ENCODE measurements at places on chromosomes 3 and 15.

- no peak for DNase-seq
Measured at GRCh38 chr3:195440379-195440778, 2.4 kb downstream of the ACAP2 start.

GRCh38 chr3:131401978-131402377 lies 20.4 kb downstream of the NUDT16 start:
- no peak for DNase-seq

GRCh38 chr3:113531826-113532697 lies at the start of gene SIDT1:
Gene SIDT1 (plus strand): TSS chr3:113532555. CDS start chr3:113533022, 467 bp downstream.
- DNase-seq = peak; percentile 28

GRCh38 chr3:124281453-124282316 lies 289.8 kb upstream of the ROPN1 start:
- peak; percentile 65 for DNase-seq

DNA sequence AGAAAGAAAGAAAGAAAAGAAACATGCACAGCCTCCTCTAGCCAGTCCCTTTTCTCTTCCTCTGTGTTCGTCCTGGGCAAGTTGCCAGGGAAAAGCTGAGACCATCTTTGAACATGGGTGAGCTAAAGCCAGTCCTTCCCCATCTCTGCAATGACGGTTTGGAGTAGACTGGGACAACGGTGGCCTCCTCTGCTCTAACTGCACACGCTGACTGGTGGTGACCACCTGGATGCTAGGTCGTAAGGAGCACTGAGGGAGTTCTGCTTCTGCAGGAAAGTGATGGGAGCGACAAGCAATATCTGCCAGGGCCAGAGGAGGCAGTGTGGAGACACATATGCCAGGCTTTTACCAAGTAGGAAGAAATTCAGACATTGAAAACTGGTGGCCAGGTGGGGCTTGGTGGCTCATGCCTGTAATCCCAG lies 111.7 kb downstream of the NUP210 start:
- peak; percentile 69 for DNase-seq

DNA sequence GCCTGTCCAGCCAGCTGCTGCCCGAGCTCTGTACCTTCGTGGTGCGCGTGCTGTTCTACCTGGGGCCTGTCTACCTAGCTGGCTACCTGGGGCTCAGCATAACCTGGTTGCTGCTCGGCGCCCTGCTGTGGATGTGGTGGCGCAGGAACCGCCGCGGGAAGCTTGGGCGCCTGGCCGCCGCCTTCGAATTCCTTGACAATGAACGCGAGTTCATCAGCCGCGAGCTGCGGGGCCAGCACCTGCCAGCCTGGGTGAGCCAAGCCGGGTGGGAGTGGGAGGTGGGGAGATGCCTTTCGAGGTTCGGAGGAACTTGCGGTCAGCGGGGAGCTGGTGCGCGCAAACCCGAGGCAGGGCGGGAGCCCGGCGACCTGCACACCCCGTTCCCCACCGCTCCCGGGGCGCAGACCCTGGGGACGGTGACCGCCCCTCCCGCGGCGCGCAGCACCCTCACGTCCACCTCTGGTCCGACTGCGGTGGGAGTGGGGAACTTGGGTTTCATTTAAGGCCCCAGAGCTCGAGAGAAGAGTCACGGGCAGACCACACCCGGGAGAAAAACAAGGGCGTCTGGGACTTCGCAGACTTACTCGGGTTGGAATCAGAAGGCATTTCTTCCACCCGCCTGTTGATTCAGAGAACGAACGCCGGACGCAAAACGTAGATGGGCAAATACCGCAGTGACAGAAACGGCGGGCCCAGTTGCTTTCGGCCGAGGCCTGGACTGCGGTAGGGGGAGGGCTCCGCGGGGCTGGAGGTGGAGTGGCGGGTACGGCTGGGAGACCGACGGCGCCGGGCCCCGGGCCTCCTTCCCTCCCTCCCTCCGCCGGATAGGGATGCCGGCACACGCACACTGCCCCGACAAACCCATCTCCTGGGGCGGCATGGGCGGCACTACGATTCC lies 708 bp downstream of the ESYT3 start:
- no peak for DNase-seq

GRCh38 chr15:70704731-70705130 lies 58.6 kb downstream of the UACA start:
- DNase-seq = no peak

GRCh38 chr15:92336419-92336987 lies 57.2 kb upstream of the ST8SIA2 start:
- DNase-seq = no peak

DNA sequence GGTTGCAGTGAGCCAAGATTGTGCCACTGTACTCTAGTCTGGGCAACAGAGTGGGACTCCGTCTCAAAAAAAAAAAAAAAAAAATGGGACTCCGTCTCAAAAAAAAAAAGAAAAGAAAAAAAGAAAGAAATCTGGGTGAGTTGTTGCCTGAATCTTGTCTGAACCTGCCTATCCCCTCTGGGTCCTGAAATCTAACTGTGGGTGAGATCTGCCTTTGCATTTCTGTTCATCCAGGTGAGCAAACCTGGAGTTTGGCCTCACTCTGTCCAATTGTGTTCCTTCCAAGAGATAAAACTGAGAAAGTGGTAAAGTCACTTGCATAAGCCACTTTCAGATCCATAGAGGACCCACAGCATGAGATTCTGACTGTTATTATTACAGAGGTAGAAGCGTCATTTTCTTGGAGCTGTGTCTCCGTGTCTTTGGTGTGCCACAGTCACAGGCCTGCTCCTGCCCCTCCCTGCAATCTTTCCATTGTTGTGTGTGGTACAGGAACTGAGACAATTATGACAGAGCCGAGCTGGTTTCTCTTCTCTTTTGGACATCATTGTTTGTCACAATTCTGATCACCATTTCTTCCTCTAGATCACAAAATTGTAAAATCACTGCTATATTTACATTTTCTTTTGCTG lies 235.9 kb downstream of the LPP start:
- DNase-seq = peak; percentile 96

DNA sequence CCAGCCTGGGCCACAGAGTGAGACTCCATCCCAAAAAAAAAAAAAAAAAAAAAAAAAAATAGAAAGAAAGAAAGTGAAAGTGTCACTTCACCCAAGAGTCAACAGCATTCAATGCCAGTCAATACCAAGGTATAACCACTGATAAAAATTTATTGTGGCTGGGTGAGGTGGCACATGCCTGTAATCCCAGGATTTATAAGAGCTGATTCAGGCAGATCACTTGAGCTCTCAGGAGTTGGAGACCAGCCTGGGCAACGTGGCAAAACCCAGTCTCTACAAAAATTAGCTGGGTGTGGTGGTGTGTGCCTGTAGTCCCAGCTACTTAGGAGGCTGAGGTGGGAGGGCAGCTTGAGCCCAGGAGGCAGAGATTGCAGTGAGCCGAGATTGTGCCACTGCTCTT lies 46.5 kb upstream of the PIK3CB start:
- DNase-seq = no peak

DNA sequence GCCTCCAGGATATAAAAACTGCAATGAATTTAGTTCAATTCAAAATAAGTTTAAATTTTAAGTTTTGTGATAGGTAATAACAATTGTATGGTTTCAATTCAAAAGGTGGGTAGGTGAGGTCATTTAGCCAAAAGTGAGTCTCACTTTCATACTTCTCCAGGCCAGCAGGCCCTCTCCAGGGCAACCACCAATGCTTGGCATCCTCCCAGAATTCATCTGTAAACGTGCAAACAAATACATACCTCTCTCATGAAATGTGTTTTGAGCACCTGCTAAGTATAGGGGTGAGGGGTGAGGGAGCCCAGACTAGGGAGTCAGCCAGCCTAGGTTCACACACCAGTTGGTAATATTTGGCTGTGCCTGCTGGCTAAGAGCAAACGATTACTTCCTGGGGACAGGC lies 22.0 kb upstream of the RBSN start:
- DNase-seq = no peak

DNA sequence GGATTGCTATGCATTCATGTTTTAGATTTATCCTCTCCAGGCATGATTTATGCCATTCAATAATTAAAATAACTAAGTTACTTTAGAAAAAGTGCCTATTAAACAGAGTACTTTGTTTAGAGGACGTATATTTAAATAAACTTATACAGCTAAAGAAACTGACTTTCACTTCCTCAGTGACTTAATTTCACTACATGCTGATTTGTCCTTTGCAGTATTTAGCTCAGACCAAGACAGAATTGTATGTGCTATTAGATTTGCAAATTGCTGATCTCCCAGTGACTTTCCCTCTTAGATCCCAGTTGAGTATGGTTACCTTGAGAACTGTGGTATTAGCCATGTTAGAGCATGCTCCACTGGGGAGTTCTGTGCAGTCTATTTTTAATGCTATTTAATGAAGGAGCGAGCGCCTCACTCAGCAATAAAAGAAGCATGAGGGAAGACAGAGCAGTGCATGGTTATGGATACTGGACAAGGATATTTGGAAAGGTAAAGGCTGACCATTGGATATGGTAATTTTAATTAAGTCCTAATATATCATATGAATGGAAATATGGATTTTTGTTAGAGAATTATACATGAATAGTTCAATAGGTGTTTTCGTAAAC lies 2.7 kb downstream of the ARPP21 start:
- DNase-seq = no peak

GRCh38 chr3:136838641-136839555 lies 20.0 kb downstream of the SLC35G2 start:
- DNase-seq = no peak

GRCh38 chr3:62718515-62719320 lies 156.5 kb downstream of the CADPS start:
- DNase-seq = no peak

DNA sequence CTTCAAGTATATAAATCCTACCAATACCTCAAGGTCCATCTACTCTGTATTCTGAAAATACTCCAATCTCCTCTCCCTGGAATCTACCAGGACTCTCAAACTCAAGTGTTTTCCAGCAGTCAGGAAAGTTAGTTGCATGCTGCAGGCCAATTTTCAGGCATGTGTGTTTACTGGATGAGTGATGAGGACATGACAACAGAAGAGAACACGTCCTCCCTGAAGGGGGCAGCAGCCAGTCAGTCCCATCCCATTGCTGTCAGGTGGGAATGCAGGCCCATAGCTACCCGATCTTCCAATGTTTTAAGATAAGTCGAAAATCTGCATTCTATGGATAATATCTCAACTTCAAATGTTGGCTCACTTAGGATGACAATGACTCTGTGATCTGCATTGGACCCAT lies 496.2 kb downstream of the FHIT start:
- DNase-seq = no peak

DNA sequence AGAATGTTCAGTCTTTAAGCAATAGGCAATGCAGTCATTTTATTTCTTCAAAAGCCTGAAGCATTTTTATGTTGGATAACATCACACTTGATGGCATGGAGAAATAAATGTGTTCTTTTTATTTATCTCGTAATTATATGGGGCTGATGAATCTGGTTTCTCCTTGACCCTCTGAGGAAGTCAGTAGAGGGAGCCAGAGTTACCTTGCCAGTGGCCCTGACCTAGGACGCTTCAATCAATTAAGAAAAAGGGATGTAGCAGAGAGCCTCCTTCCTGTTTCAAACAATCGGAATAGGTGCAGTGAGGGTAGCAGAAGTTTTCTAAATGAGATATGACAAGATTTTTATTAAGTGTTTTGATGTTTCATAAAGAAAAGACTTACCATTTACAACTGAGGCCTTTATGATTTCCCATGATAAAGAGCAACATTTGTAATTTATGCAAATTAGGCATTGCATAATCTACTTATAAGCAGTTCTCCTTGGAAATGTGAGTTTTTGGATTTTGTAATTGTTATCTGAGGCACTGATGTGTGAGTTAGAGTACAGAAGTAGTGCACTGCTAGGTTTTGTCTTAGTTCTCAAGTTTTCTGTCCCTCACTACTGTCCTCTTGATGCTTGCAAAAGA lies 129.1 kb downstream of the RAP2B start:
- DNase-seq = peak; percentile 74

GRCh38 chr3:143295201-143296080 lies 175.9 kb downstream of the CHST2 start:
- no peak for DNase-seq

- peak; percentile 67 for DNase-seq
Measured at GRCh38 chr15:96720251-96720650, 389.8 kb downstream of the NR2F2 start.

DNA sequence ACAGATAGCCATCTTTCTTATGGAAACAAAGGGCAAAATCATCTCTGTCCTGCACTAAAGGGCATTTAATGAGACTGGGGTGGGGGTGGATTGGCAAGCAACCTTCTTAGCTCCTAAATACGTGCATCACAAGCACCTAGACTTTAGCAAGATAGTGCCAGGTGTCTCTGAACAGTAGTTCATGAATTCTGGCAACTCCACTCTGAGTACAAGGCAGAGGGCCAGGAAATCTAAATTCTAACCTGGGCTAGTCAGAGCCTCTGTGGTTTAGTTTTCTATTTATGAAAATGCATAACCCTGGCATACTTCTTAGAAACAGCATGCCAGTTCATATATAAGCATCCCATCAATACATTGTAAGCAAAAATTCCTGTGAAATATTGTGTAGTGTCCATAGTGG lies 788.5 kb downstream of the MCTP2 start:
- no peak for DNase-seq

- no peak for DNase-seq
Measured at GRCh38 chr3:25396686-25397085, 31.4 kb upstream of the RARB start.

DNA sequence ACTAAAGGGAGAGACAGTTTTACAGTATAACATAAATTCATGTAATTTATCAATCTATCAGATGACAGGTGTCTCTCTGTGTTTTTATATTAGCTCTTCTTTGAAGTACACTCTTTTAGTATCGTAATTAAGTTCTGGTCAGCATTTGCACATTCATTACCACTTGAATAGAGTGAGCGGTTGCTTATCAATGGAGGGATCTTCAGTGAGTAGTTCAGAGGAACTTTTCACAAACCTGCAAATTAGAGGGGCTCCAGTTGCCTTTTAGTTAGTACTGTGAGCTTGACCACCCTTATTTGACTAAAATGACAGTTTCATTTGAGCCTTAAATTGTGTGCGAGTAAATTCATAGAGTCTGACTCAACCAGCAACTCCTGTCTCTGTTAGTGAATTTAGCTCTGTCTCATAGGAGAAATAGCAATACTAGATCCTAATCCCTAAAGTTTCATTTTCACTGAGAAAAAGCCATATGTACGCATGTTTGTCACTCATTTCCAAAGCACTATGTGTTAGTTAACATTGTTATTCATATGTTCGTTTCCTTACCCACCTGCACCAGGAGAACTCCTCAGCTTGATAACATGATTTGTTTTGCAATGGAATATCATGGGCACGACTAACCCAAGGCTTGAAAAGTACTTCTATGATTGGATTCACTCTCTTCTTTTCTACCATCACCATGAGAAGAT lies 57.5 kb upstream of the ZBED2 start:
- no peak for DNase-seq

GRCh38 chr3:155941354-155941753 lies 70.9 kb downstream of the GMPS start:
- no peak for DNase-seq

DNA sequence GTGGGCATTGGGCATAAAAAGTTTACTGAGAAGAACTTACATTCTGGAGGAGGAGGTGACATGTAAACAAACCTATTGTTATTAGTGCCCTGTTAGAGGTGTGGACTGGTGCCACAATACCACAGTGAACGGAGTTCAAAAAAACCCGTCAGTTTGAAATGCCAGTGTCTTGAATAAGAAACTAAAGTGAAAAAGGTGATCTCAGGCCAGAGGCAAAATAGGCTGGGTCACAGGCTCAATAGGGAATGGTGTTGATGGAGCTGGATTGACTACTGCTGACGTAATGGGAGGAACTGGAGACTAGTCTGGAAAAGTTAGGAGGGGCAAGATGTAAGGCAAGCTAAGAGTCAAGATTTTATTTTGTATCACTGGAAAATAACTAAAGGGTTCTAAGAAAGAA lies 1.6 kb upstream of the DCBLD2 start:
- no peak for DNase-seq
